Cardiac fibroblast (primary cell): ENCODE measurements at places on chromosomes 16 and 17.

DNA sequence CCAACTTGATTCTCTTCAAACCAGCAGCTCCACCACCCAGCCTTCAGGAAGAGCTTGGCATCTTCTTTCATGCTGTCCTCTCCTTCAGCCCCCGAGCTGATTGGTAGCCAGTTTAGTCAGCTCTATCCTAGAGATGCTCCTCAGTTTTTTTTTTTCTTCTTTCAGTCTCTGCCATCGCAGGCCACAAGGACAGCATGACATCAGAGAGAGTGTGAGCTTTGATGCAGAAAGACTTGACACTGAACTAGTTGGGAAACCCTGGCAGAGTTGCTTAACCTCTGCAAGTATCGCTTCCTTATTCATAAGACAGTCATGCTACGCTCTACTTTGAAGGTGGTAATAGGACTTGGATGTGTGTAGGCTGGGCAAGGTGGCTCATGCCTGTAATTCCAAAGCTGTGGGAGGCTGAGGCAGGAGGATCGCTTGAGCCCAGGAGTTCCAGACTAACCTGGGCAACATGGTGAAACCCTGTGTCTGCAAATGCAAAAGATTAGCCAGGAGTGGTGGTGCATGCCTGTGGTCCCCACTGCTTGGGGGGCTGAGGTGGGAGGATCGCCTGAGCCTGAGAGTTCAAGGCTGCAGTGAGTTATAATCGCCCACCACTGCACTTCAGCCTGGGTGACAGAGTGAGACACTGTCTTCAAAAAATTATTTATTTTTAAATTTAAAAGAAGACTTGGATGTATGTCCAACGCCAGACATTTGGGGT lies 2.6 kb downstream of the CD300LB start:
- DNase-seq, result no peak

GRCh38 chr17:30958187-30958586 lies 12.7 kb upstream of the RNF135 start:
- peak; percentile 19 for DNase-seq

DNA sequence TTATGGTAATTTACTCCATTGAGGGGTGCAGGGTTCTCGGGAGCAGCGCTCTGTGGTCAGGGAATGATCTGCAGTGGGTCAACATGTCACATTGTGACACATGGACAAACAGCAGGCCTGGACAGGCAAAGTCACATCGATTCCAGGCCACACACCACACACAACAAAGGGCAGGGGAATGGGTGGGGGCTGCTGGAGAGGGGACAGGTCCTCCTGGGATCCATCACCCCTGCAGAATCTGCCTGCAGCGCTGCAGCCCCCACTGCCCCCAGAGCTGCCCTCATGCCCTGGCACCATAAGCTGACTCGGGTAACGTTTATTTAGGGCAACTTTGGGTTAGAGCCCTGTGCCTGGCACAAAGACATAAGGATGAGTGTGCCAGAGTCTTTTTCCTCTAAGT lies 9.1 kb downstream of the PEMT start:
- no peak for DNase-seq

- peak; percentile 69 for DNase-seq
These were observed 96.2 kb downstream of the RAP1GAP2 start for GRCh38 chr17:2892305-2892971.

DNA sequence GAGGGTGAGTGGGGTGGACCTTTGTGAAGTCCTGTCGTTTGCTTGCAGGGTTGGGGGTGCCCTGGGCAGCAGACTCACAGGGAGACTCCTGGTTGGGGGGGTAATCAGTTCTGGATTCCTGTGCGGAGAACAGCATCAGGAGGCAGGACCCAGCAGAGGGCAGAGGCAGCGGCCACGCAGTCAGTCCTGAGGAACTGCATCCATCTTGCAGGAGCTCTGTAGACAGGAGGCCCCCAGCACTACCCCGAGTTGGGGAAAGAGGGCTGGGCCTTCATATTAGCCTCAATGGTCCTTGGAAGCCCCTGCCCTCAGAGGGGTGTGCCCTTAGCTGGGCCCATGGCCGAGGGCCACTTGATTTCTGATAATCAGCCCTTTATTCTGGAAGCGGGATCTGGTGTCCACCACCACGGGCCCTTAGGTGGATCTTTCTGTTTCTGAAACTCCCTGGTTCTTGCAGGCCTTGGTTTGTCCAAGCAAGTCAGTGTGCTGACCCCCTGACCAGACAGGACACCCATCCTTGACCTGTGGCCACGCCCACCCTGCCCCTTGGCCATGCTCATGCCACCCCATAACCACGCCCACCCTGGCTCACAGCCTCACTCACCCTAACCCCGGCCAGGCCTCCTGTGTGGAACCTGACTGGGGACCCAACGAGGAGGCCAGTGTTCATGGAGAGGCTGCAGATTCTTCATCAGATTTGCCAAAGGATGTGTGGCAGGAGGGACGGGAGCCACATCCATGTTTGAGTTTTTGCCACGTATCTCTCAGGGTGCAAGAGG lies 73.5 kb upstream of the CBX4 start:
- DNase-seq, result no peak

DNA sequence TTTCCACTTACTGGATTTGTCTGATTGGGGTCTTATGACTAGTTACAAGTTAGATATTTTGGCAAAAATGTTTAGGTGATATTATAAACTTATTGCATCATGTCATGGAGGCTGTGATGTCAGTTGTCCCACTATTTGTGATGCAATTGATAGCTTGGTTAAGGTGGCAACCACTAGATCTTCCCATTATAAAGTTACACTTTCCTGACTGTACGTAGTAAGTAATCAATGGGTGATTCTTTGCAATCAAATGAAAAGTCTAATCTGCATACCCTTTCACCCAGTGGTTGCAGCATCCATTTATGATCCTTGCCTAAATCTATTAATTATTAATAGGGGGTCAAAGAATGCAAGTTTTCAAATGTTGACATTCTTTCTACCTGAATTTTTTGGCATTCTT lies 4.4 kb upstream of the PCTP start:
- no peak for DNase-seq

DNA sequence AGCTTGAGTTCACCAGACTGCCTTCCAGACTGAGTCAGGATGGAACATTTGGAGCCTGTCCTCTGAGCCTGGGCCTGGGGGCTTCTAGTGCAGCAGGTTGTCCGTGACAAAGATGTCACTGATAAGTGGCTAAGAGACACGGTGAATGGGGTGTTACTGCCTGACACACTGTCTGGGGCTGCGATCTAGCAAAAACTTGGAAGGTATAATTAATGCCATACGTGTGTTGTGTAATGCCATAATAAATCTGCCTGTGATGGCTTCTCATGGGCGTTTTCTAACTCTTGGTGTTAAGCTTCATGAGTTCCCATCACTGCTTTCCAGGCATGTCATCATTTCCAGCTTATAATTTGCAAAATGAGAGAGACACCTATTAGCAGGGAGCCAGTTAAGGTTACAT lies 215.4 kb downstream of the UTP18 start:
- no peak for DNase-seq
